ENCODE measurements at places on chromosomes 2 and 18.

DNA sequence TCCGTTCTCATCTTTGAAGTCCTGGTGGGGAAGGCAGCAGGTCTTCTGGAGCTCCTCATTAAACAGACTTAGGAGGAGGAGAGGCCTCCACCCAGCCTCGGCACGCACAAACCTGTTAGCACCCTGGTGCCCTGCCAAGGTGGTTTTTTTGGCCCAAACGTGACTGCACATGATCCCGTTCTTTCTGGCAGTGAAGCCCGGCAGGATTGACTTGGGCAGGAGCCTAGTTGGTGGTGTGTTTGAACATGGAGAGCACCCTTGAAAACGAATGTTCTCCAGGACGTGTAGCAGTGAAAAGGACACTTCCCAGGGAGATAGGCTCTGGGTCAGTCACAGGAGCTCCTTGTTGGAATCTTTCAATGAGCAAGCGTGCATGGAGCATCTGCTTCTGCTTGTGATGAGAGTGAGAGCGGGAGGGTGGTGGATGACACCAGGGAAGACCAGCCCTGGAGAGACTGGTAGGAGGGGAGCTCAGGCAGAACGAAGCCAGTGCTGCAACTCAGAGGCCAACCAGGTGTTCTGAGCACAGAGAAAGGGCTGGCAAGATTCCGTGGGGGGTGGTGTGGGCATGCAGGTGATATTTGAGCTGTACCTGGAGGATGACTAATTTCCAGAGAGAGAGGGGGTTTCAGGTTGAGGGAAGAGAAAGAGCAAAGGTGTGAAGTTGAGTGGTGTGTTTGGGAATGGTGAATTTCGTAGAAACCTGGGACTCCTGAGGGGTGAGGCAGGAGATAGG, 73.8 kb downstream of the TANC1 start:
- DNase-seq: no peak

- peak; percentile 33 for DNase-seq
These were observed 82.8 kb upstream of the TMEM18 start for GRCh38 chr2:760001-760400.

- DNase-seq: no peak
These were observed 187.6 kb downstream of the ARHGAP28 start for GRCh38 chr18:6917072-6917471.

DNA sequence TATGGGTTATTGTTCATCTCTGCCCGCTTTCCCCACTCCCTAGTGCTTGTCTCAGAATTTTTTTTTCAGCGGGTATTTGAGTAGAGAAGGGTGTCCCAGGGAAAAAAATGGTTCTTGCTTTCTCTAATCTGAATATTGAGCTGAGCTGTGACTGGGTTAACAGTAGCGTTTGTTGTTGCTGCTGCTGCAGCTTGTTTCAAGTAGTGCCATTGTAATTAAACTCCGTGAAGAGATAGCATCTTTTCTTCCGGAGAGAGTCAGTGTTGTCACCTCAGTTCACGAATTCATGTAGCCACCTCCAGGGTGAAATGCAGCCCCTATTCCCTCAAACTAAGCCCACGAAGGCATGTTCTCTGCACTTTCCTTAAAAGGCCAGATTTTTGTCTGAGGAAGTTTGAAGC, 1.5 kb upstream of the AAK1 start:
- no peak for DNase-seq

GRCh38 chr18:41922841-41923240, 32.2 kb upstream of the PIK3C3 start:
- no peak for DNase-seq

GRCh38 chr2:158748926-158749590, 46.1 kb upstream of the DAPL1 start:
- DNase-seq: no peak
